NCI-H187 treated with DMSO at 0.1 percent for 48 hours (cell line): ENCODE measurements at places on chromosomes 5 and 9.

DNA sequence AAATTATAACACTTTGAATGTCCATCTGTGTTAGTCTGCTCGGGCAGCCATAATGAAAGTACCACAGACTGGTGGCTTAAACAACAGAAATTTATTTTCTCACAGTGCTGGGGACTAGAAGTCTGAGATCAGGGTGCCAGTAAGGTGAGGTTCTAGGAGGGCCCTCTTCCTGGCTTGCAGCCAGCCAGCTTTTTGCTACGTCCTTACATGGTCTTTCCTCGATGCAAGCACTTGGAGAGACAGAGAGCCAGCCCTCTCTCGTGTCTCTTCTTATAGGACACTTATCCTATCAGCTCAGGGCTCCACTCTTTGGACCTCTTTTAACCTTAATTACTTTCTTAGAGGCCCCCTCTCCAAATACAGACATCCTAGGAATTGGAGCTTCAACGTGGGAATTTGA lies 351.8 kb downstream of the SPOCK1 start:
- DNase-seq: no peak

DNA sequence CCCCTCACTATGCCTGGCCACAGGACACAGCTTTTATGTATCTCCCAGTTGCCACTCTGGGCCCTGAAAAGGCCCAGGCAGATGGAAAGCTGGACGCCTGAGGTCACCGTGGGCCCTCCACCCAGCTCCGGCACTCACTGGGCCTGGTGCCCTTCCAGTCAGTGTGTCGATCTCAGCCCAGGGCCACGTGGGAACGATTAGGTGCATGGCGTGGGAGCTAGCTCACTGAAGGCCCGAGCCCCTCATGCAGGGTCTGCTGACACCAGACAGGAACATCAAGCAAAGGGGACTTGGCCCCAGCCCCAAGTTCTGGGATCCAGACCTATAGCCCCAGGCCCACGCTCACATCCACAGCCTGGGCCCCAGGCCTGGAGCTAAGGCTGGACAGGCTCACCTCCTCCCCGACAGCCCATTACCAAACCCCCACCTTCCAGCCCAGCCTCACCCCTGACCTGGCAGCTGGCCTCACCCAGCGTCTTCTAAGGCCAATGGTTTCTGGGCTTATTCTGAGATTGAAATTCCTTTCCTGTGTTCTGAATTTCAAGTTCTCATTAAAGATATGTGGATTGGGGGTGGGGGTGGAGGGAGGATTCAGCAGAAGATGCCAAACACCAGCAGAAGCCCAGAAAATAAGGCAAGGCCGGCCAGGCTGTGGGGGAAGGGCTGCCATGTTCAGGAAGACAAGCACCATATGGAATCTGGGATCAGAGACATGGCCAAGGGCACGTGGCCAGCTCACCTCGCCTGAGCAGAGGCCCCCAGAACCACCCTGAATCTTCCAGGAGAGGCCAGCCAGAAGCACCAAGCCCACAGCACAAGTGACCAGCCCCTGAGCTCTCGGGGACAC lies 74.5 kb downstream of the ADAMTS2 start:
- DNase-seq: no peak

- no peak for DNase-seq
Measured at GRCh38 chr5:15645381-15646160, 145.6 kb downstream of the FBXL7 start.

DNA sequence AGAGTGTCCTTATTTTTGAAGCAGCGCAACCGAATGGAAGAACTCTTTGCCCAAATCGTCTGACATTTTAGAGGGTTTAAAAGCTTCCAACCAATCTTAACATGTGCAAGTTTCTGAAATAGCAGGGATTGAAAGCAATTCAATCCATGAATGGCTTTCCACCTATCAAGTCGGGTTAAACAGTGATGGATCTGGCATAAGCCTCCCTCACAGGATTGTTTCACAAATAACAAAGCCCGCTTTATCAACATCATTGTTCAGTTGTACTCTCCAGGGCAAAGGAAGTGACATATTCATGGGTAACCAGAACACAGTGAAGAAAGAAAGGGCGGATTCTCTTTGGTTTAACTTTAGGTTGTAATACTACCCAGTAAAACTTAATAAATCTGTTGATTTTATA lies 497.3 kb downstream of the MTRR start:
- no peak for DNase-seq

DNA sequence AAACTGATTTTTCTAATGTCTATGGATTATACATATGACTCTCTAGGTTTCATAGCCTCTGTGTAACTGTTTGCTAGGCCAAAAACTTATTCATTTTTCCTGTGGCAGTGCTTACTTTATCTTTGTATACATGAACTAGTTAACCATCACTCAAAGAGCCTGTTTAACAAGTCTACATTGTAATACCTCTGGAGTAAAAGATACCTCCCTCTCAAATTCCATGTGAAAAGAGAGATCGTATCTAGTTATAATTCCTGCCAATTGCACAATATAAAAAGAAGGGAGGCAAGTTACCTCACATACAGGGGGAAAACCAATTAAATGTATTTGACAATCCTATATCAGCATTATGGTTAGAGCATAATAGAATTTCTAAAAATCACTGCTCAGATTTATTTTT lies 271.9 kb upstream of the ST8SIA4 start:
- DNase-seq: no peak

DNA sequence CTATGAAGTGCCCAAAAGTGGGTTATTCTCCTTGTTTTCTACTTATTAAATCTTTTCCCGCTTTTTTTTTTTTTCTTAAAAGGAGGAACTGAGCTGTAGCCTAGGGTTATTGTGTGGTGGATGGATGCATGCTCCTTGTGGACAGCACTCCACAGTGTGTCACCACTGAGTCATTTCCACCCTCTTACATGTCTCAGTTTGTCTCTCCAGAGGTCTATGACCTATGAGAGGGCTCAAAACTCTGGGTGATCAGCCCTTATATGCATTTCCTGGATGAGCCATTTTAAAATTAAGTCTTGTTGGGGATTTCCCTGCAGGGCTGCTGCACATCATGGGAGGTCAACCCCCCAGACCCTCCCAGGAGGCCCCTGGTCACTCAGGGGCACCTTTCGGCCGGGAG lies 102.2 kb upstream of the MOCS2 start:
- DNase-seq: no peak
